ENCODE measurements at places on chromosomes 4 and X.

GRCh38 chrX:56313308-56313707 lies 81.2 kb downstream of the KLF8 start:
- no peak for DNase-seq

DNA sequence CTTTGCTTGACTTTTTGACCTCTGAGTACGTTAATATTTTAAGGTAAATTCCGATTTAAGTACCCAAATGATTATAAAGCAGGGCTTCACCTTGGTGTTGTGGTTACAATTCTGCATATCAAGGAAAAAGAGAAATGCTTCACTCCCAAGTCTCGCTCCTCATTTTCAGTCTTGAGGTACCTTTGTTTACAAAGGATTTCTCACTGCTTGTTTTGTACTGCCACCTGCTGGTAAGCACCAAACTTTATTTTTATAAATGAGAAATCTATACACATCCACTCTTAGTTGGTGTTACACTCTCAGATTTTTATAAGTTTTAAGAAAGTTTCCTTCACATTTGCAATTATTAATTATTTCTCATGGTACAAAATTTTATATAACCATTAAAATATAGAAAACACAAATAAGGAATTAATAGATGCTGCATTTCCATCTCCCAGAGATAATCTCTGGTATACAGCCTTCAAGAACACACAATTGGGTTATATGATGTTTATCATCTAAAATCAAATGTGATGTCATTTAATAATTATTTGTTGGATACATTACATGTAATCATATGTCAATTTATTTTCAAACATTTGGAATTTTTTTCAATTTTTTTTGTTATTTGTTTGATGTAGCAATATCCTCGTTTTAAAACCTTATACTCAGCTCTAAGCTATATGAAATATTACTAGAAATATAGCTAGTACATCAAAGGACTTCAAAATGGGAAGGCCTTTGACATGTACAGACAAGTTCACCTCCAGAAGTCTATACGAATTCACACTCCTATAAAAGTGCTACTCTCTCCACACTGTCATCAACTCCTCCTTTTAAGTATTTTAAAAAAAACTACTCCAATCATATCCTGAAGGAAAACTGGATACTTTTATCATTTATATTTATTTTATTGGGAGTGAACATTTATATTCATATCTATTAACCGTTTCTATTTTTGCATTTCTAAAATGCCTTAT lies 179.9 kb downstream of the KCNIP4 start:
- DNase-seq = peak; percentile 69

DNA sequence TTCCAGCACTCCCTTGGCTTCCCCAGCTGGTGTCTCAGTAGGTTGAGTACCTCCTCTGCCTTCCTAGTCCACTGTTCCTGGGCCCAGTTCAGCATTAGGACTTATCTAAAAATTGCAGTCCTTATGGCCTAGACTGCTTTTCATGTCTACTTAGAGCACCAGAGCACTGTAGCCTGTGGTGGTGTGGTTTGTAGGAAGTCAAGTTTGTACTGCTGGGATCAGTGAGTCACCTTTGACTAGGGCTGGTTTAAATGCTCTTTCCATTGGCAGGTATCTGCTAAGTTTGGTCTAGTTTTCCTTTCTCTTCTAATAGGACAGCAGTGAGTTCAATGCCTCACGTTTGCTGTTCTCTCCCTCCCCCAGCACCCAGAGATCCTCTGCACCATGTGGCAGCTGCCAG lies 233.6 kb upstream of the WDFY3 start:
- no peak for DNase-seq

- DNase-seq = peak; percentile 18
Measured at GRCh38 chrX:11886745-11887144, 128.7 kb downstream of the MSL3 start.

DNA sequence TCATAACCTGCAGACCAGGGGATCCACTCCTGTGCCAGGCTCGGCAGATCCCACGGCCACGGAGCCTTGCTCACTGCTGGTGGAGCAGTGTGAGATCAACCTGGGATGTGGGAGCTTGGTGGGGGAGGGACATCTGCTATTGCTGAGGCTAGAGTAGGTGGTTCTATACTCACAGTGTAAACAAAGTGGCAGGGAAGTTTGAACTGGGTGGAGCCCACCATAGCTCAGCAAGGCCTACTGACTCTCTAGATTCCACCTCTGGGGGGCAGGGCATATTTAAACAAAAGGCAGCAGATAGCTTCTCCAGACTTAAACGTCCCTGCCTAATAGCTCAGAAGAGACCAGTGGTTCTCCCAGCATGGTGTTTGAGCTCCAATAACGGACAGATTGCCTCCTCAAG lies 54.7 kb upstream of the EPHA5 start:
- no peak for DNase-seq

GRCh38 chr4:76252271-76252653 lies 741 bp downstream of the FAM47E start:
- no peak for DNase-seq

DNA sequence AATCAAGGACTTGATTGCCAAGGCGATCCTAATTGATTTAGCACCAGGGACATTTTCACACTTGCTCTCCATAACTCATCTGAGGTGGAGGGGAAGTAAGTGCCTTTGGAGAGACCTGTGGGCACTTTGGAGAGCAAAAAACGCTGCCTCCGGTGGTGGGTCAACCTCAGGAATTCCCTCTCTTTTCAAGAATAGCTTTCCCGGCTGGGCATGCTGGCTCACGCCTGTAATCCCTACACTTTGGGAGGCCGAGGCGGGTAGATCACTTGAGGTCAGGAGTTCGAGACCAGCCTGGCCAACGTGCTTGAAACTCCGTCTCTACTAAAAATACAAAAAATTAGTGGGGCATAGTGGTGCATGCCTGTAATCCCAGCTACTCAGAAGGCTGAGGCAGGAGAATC lies 49.2 kb downstream of the PRPS1 start:
- DNase-seq = no peak

- no peak for DNase-seq
Measured at GRCh38 chr4:152218576-152218975, 317.3 kb downstream of the FBXW7 start.

DNA sequence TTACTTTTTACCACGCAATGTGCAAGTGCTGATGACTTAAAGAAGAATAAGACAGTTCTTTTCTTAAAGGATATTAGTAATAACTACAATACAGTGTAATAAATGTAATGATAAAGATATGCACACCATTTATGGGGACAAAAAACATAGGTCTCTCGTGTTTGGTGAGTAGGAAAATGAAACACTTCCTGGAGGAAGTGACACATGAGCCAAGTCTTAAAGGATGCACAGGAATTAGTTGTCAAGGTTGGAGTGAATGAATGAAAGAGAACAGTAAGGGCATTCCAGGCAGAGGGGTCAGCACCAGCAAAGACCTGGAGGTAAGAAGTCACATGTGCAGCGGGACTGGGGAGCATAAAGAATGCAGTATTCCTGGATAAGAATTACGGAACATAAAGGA lies 112.7 kb downstream of the SH3RF1 start:
- no peak for DNase-seq

- peak; percentile 68 for DNase-seq
Measured at GRCh38 chr4:22356987-22357596, 158.8 kb downstream of the ADGRA3 start.

DNA sequence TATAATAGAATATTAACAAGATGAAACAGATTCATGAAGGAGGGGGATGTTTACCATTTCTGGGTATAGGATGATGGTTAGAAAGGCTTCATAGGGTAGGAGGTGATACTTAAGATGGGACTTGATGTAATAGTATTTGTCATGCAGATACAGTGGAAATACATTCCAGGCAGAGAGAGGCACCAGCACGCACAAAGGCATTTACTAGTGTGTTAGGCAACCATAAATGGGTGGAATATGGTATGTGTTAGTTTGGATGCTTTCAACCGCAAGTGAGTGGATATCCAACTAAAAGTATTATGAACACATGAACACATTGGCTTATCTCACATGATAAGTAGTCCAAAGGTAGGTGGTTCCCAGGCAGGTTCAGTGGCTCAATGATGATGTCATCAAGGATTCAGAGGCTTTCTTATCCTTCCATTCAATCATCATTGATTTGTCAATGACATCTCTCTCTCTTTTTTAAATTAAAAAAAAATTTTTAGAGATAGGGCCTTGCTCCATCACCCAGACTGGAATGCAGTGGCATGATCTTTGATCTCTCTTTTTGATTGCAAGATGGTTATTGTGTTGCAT lies 12.7 kb upstream of the STARD8 start:
- peak; percentile 8 for DNase-seq

DNA sequence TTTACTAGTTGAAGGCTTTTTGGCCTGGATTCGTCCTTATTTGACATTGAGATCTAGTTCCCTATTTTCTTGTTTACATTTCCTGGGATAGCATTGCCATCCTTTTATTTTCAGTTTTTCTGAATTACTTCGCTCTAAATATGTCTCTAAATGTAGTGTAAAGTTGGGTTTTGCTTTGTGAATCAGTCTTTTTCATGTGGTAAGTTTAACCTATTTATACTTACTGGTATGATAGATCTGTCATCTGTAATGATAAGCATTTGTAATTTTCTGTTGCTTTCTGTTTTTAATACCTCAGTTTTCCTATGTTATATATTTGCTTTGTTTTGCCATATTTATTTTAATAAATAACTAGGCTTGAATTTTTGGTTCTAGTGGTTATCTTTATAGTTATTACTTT lies 6.7 kb downstream of the PDK3 start:
- DNase-seq = no peak

GRCh38 chr4:51930557-51930956 lies 87.6 kb downstream of the DCUN1D4 start:
- peak; percentile 41 for DNase-seq

DNA sequence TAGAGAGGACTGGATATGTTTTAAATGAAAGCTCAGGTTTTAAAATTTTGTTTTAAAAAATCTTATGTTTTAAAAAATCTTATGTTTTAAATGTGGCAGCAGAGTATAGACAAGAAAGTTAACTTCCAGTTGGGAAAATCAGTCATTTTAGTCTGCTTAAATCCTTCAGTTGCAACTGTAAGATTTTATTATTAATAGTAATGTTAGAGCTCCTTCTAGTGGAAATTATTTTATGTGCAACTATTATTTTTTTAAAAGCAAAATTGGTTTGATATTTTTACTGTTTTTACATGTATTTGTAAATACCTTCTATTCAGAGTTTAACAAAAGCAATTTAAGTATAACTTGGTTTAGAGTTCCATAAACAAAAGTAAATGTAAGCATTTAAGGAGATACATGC lies 8.5 kb upstream of the NUDT6 start:
- peak; percentile 57 for DNase-seq

Data from fibroblast of the aortic adventitia (primary cell).